ENCODE measurements at places on chromosomes 1 and 21.

DNA sequence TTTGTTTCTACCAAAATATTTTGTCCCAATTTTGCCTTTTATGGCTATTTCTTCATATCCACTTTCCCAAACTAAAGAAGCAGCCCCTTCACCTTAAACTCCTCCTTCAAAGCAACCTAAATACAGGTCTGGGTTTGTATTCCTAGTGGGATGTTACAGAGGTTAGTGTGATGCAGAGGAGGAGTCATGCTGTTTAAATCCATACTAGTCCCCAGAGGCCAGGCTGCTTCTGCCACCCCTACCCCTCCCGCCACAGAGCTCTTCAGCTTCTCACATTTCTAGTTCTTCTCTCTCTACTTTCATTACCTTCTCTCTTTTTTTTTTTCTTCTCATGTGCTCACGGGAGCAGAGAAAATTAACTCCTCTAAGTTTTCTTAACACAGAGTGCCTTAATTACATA, 29.3 kb downstream of the SELL start:
- DNase-seq = no peak

DNA sequence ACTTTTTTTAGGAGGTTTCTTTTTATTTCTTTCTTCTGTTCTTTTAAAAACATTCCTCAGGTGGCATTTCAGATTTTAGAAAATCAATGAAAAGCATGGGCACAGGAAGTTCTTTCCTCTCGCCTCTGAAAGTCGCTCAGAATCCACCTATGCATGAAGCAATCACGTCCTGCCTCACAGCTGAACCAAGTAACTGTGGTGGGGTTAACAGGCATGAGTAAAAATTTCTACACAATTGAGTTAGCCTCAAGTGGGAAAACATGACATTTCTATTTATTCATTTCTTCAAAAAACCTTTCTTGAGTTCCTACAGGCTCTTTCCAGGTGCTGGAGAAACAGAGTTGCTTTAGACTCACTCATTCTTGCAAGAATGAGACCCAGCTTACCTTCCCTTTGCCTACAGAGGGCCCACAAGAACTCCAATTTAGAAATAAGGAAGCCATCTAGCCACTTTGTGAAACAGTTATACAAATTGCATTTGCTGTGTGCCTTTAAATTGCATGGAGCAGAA, 508.9 kb upstream of the PKN2 start:
- DNase-seq = no peak

GRCh38 chr1:11534846-11535245, 55.9 kb downstream of the DISP3 start:
- DNase-seq = no peak

GRCh38 chr1:176617881-176618280, 154.9 kb downstream of the PAPPA2 start:
- DNase-seq = no peak

DNA sequence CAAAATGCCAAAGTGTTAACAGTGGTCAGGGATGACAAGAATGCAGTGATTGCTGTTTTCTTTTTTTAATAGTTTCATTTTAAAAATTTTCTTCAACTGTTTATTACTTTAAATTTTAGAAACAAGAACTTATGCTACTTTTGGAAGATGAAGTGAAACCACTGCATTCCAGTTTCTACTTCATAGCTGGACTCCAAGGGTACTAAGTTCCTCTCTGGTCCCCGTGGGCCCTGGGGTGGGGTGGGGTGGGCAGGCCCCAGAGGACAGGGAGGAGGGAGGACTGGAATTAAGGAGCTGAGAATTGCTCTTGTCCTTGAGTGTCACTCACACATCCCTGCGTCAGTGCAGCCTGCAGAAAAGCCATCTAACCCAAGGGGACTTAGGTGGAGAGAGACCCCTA, 97.3 kb downstream of the RAVER2 start:
- DNase-seq = no peak

DNA sequence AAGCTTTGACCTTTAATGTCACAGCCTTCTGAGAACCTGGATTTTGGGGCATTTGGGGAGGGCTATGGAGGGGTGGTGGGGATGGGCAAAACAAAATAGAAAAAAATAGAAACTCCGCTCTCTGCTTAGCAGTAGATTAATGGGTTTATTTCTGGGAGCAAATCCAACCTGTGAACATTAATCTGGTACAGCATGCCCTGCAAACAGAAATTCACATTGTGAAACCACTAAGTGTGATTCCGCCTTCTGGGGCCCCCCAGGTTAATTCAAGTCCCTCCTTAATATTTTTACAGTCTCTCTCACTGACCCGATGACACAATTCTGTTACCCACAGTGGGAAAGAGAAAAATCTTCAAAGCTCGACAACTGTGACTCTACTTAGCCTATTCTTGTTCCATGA, 76.4 kb downstream of the TIAM1 start:
- no peak for DNase-seq

DNA sequence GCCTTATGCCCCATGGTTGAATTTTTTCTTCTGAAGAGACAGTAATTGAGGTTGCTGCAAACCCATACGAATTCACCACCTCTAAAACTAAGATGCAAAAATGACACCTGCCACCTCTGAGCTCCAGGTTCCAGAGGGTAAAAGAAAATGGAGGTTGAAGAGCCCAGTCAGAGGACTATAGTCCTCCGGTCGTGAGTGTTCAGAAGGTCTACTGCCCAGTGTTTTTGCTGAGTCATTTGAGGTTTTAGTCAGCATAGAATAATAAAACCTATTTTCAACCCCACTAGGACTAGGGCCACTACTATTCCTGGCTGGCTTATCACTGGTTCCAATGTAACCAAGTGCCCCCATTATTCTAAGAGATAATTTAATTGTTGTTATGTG, 12.9 kb upstream of the SLAMF7 start:
- no peak for DNase-seq

GRCh38 chr1:25727088-25727487, 72.9 kb upstream of the SELENON start:
- no peak for DNase-seq

- no peak for DNase-seq
These were observed 78.3 kb downstream of the VWA5B1 start for GRCh38 chr1:20368866-20369470.

- no peak for DNase-seq
These were observed 88.4 kb downstream of the LRRC8C start for GRCh38 chr1:89721351-89721750.

DNA sequence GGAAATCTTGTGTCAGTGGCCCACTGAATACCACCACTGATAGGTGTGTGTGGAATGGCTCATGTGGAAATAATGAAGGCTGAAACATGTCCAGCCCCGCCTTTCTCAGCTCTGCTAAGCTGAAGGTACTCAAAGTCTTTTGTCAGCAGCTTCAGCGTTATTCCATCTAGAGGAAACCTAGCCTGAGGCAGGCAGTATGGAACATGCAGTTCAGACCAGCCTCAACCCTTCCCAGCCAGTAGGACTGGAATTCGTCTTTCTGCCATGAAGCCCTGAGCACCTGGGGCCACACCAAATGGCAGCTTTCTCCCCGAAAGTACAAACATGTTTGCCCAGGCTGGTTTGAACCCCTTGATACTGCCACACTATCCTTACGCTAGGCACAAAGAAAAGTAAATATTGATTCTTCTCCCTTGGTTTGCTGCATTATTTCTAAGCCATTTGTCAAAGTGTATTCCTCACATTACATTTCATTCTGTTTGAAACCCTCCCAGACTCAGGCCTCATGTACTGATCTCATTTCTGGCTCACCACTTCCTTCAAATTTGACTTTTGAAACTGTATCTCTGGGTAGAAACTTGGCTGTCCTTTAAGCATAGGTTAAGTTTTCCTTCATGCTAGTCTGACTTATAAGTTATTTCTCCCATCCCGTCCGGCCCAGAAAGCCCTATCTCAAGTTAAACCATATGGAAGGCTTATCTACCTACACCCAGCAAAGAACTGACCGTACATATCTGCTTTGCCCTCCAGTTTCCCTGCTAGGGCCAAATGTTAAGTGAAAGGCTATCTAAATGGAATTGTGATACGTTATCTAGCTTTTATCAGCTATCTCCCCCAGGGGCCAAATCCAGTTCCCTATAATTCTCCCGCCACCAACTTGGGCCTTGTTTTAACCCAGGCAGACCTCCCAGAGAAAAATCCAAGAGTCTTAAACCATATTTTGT, 45.7 kb upstream of the HOOK1 start:
- DNase-seq = no peak

GRCh38 chr1:12508849-12509248, 109.2 kb downstream of the DHRS3 start:
- DNase-seq = no peak

DNA sequence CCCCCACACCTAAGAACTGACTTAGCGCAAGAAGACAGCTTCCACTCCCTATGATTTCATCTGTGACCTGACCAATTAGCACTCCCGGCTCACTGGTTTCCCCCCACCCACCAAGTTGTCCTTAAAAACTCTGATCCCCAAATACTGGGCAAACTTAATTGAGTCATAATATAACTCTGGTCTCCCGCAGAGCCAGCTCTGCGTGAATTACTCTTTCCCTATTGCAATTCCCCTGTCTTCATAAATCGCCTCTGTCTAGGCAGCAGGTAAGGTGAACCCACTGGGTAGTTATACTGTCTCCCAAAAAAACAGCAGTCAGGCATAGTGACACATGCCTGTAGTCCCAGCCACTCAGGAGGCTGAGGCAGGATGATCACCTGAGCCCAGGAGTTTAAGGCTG, 36.9 kb downstream of the ZBTB8OS start:
- DNase-seq = no peak

GRCh38 chr1:1972976-1973715, 30.4 kb downstream of the CFAP74 start:
- no peak for DNase-seq

- no peak for DNase-seq
These were observed 119.4 kb downstream of the KCNJ15 start for GRCh38 chr21:38376235-38376634.

- DNase-seq = no peak
These were observed 11.9 kb upstream of the EDN2 start for GRCh38 chr1:41496080-41497055.

DNA sequence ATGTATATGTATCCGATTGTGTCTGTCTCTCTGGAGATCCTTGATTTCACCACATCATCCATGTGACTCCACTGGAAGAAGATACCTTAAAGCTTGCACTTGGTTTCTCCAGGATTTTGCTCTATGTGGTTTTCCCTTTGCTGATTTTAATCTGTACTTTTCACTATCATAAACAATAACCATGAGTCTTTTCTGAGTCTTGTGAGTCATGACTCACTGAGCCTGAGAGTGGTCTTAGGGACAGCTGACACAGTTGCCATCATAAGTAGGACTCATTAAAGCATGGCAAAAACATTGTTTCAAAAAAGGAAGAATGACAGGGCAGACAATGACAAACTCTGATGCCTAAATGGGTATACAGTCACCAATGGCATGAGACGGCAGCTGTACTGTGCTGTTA, 226.2 kb downstream of the AKT3 start:
- DNase-seq = no peak
